ENCODE measurements at places on chromosomes 12 and 14.

DNA sequence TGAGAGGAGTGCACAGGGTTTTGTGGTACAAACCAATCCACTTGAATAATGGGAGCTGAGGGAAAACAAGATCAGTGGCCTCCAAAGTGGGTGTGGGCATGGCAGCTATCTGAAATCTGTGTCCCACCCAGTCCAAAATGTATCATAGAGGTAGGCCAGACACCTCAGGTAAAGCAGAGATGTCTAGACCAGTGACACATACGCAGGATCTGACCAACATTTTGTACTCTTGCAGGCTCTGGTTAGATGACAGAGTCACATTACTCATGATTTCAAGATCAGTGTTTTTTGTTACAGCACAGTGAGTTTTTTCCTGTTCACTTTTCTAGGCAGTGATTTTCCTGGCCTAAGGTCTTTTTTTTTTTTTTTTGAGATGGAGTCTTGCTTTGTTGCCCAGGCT is 211.8 kb downstream of the PCNX1 start:
- no peak for DNase-seq

DNA sequence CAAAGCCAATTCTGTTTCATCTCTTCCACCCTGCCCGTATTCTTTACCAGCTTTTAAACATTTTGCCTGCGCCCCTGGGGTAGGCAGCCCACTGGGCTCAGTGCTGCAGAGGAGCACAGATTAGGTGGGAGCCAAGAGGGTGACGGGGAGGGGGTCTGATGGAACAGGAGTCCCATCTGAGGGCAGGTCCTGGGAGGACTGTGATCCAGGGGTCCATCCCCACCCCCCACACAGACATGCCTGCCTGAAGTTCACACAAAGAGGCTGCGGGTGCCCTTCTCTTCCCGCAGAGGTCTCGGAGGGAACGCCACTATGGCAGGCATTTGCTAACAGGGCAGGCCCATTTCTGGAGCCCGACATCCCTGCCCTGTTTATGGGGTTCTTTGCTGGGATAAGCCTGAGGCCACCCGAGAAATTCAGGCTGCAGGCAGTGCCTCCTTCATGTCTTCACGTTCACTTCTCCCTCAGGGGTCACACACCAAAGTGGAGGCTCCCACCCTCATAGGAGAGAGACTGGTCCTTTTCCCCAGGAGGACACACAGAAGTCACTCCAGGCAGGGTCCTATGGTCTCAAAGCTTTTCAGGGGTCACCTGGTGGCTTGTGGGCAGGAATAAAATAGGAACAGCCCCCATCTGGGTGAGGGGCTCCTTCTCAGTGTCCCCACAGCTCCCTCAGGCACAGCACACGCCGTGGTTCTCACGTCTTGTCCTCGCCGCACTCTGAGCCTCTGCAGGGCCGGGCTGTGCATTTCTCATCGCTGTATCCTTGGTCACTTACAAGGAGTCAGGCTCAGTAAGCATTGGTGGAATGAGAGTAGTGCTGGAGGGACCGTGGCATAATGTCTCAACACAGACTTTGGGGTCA is 12.9 kb downstream of the VASH1 start:
- peak; percentile 5 for DNase-seq

- no peak for DNase-seq
Measured at GRCh38 chr14:24556756-24557155, 19.3 kb downstream of the CTSG start.

- no peak for DNase-seq
Measured at GRCh38 chr12:132027636-132028035, 77.9 kb downstream of the EP400 start.

- no peak for DNase-seq
Measured at GRCh38 chr12:124730455-124730932, 133.2 kb downstream of the SCARB1 start.

GRCh38 chr12:29389295-29389919 is 8.4 kb upstream of the ERGIC2 start:
- no peak for DNase-seq

- DNase-seq, result peak; percentile 62
Measured at GRCh38 chr12:132222096-132222807, 78.0 kb downstream of the NOC4L start.

DNA sequence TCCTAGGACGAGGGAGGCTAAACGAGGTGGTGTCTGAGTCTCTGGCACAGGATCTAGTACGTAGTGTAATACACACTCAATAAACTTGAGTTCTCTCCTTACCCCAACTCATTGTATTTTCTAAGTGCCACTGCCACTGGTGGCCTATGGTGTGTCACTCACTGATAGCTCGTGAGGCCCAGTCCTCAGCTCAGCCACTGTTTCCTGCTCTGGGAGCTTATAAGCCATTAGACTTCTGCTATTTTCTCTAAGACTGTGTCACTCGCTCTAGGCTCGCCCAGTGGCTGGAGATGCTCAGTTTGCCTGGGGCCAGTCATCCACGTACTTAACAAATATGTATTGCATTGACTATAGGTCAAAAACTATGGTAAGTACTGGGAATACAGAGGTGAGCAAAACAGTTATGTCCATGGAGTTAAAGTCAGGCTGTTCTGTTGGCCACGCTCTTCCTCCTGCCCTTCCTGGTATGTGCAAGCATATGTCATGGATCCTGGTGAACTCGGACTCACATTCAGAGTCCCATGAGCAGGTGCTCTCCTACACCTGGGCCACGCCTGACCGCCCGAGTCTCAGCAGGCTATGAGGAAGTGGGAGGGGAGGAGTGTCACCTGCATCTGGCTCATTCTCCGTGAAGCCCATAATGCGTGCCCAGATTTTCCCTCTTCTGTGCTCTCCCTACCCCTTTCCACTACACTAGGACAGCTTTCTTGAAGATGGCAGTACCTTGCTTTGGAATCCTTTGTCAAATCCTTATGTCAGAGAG is 41.6 kb downstream of the DEGS2 start:
- no peak for DNase-seq

DNA sequence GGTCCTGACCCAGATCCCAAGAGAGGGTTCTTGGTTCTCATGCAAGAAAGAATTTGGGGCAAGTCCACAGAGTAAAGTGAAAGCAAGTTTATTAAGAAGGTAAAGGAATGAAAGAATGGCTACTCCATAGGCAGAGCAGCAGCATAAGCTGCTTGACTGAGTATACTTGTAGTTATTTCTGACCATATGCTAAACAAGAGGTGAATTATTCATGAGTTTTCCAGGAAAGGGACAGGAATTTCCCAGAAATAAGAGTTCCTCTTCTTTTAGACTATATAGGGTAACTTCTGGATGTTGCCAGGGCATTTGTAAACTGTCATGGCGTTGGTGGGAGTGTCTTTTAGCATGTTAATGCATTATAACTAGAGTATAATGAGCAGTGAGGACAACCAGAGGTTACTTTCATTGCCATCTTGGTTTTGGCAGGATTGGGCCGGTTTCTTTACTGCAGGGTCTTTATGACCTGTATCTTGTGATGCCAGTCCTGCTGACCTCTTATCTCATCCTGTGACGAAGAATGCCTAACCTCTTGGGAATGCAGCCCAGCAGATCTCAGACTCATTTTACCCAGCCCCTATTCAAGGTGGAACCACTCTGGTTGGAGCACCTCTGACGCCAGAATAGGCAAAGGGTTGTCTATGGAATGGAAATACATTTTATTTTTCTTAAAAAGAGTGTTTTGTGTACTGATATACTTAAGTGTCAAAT is 113.8 kb downstream of the OTOGL start:
- DNase-seq, result no peak

- no peak for DNase-seq
Measured at GRCh38 chr14:27050208-27050607, 452.4 kb upstream of the NOVA1 start.

DNA sequence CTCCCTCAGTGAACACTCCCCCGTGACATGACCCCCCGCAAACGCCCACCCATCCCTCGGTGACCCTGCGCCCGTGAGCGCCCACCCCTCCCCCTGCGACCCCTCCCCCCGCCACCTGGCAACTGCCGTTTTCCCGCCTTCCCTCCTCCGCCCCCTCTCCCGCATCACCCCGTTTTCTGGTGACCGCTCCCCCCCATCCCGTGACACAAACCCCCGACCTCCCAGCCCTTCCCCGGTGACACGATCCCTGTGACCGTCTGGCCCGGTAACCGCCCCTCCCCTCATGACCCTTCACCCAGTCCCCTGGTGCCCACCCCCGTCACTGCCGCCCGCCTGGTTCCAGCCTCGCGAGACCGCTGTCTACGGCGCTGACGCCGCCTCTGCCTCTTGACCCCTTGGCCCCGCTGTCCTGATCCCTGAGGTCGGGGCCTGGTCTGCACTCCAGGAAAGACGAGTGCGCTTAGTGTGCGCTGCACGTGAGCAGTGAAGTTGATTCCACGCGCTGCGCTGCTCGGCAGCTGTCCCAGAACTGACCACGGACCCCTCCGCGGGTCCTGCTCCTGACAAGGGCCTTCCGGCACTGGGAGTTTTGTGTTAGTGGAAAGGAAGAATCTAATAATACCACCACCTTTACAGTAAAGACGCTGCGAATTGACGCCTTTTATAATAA is 59.4 kb downstream of the DDX51 start:
- peak; percentile 53 for DNase-seq

DNA sequence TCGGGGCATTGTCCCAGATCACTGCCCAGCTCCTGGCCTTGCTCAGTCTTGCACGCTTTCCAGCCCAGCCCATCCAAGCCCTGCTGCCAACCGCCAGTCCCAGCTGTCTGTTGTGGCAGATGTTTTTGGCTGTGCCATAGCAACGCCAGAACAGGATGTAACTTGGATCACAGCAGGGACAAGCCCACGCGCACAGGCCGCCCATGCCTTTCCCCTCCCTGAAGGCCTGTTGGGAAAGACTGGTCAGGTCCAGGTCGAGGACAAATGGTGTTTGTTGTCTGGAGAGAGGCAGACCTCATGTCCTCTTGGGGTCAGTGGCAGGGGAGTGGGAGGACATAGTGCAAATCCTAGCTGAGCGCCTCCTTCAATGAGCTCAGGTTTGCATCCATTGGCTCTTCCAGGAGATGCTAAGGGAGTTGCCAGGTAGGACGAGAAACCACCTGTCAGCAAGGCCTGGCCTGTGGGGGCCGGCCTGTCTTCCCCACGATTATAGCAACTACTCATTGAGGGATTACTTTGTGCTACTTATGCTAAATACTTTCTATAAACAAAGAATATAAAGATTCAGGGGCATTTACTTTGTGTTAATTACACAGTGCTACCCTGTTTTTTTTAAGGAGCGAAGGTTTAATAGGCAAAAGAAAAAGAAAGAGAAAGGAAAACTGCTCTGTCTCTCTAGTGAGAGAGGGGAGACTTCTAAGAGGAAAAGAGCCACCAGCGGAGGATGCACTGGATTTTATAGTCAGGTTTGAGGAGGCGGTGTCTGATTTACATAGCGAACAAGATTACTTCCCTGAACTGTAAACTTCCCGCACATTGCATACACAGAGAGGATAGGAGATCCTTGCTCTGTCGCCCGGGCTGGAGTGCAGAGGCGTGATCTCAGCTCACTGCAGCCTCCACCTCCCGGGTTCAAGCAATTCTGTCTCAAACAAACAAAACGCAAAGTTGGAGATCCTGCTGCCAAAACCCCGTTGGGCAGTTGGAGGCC is 42.8 kb upstream of the CORO1C start:
- DNase-seq, result no peak

- no peak for DNase-seq
Measured at GRCh38 chr14:91378930-91379578, 38.6 kb downstream of the CCDC88C start.

- DNase-seq, result no peak
Measured at GRCh38 chr12:13576935-13577500, 380.5 kb downstream of the EMP1 start.

Data from CD4-positive, alpha-beta T cell treated with Interleukin-15 for 1 hour (primary cell).